ENCODE measurements at places on chromosomes 2 and 18. TPM values are rescaled to one million over a fixed set of nuclear protein-coding genes. Genes with fewer than 3 reads are reported as not detected.
A peak's percentile ranks its signal among the peaks of the same experiment; 100 is the strongest.

GRCh38 chr2:34912084-34912483, 1313.0 kb upstream of the FAM98A start:
- DNase-seq: no peak

DNA sequence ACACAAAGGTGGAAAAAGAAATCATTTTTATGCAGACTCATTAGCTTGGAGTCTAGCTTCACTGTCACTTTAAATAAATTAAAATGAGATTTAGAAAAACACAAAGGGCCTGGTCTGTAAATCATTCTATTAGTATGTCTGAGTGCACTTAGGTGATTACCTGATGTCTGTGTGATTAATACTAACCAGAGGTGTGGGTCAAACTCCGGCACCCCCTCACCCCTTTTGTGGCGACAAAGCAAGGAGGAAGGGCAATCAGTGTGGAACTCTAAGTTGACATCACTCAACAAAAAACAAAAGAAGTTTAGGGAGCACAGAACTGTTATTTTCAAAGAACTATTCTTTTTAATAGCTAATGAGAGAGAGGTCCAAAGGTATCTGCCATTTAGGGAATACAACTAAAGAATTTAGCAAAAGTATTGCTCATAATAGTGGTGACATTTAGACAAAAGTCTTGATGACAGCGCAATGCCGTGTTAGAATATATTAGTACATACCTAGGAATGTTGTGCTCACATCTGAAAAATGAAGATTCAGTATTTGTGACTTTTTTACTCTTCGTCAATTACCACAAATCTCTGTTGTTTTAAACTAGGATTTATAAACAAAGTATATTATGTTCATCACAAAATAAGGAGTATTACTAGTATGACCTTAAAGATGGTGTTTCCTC, 66.3 kb downstream of the ZEB2 start:
- no peak for DNase-seq

- DNase-seq: no peak
These were observed 14.1 kb upstream of the ZDBF2 start for GRCh38 chr2:206260188-206261012.

GRCh38 chr2:84940088-84940470, 30.9 kb upstream of the KCMF1 start:
- peak; percentile 25 for DNase-seq

GRCh38 chr2:18531194-18531593, 29.3 kb downstream of the RDH14 start:
- no peak for DNase-seq

DNA sequence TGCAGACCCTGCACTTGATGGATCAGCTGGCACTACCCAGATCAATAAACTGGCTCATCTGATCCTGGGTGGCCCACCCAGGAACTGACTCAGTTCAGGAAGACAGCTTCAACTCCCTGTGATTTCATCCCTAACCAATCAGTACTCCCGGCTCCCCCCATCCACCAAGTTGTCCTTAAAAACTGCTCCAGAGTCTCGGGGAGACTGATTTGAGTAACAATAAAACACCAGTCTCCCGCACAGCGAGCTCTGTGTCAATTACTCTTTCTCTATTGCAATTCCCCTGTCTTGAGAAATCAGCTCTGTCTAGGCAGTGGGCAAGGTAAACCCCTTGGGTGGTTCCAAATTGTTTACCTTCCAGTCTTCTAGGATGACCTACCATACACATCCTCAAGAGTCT, 263.3 kb upstream of the STON1 start:
- no peak for DNase-seq

GRCh38 chr18:74857901-74858300, 260.2 kb downstream of the ZNF407 start:
- DNase-seq: no peak

Gene PCARE
- total RNA-seq: not detected

Gene CLEC4F
- total RNA-seq: not detected

Gene PLGLB1
- total RNA-seq: 1.1 TPM
